Stimulated activated CD8-positive, alpha-beta memory T cell treated with anti-CD3 and anti-CD28 coated beads, Interleukin-7, amount 100 ng/mL, for 24 hours (primary cell): ENCODE measurements at places on chromosomes 6 and 20.

- DNase-seq: no peak
These were observed 40.4 kb downstream of the MDGA1 start for GRCh38 chr6:37657112-37657886.

- no peak for DNase-seq
These were observed 161.0 kb downstream of the AIG1 start for GRCh38 chr6:143221698-143222097.

DNA sequence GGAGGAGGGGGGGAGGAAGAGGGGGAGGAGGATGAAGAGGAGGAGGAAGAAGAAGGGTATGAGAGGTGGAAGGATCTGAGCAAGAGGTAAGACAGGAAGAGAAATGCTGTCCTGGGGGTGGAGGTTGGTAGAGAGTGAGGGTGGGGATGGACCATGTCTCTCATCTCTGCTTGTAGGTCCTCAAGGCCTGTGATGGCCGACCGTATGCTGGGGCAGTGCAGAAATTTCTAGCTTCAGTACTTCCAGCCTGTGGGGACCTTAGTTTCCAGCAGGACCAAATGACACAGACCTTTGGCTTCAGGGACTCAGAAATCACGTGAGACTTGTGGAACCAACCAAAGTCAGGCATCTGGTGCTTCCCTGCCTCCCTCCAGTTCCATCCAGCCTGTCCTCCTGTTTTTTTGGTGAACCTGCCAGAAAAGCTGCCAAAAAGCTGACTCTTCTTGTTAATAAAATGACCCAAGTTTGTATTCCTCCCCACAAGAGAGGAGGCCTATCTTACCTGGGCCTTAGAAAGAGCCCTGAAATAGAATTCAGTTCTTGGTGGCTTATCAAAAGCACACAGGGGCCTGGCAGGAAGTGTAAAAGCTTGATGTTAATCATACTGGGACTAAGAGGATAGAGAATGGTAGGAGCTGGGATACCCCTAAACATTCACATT lies 2.5 kb upstream of the C4A start:
- DNase-seq: no peak

- DNase-seq: no peak
These were observed 42.8 kb downstream of the MAP3K5 start for GRCh38 chr6:136749359-136749997.

GRCh38 chr20:33812152-33812849 lies 1.2 kb downstream of the CHMP4B start:
- peak; percentile 7 for DNase-seq

- DNase-seq: no peak
These were observed 2.5 kb downstream of the ZSCAN26 start for GRCh38 chr6:28269492-28269891.

- no peak for DNase-seq
These were observed 44.1 kb downstream of the DUSP22 start for GRCh38 chr6:336159-337114.

DNA sequence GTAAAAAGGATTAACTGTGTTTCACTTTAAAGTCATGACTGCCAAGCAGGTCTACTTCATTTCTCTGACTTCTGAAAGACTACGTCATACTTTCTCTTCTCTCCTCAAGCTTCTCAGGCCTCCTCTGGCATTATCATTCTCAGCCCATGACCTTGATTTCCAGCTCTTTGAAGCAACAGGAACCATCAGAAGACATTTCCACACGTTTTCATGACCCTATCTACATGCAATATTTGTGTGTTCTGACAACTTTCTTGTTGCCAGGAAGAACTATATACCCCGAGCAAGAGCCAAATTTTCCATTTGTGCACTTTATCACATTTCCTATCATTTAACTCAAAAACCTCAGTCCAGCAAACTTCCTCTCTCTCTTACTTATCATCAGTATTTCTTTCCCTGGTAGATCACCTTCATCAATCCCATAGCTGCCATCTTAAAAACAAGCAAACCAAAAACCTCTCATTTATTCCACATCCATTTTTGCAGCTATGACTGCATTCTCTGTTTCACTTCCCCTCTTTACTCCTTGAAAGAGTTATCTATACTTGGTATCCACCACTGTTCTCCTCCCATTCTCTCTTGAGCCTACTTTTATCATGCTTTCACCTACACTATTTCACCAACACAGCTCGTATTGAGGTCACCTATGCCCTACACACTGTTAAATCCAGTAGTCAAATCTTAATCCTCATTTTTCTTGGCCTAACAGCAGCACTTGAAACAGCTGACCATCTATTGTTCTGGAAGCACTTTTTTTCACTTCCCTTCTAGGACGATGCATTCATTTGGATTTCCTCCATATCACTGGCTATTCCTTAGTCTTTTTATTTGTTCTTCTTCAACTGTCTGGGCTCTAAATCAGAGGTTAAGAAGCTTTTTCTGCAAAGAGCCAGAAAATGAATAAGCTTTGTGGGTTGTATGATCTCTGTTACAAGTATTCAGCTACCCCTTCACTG lies 47.1 kb downstream of the STX7 start:
- DNase-seq: no peak

GRCh38 chr6:45714006-45714730 lies 301.5 kb downstream of the CLIC5 start:
- no peak for DNase-seq

- no peak for DNase-seq
These were observed 158.1 kb upstream of the GMDS start for GRCh38 chr6:2403546-2403945.

GRCh38 chr20:25310268-25310920 lies 62.5 kb downstream of the PYGB start:
- DNase-seq: no peak

DNA sequence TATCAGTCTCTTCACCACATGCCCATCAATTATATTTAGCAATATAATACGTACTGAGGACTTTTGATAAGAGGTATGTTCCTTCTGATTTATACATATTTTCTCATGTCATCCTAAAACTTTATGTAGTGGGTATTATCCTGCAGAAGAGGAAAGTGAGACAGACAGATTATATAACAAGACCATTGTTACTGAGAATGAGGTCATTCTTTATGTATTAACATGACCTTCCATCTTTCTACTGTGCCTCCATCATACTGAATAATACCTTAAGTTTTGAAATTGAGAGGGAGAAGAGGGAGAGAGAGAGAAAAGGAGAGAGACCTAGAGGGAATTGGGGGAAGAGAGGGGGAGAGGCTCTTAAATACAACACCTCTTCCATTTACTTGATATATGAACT lies 90.9 kb upstream of the CARMIL1 start:
- no peak for DNase-seq

DNA sequence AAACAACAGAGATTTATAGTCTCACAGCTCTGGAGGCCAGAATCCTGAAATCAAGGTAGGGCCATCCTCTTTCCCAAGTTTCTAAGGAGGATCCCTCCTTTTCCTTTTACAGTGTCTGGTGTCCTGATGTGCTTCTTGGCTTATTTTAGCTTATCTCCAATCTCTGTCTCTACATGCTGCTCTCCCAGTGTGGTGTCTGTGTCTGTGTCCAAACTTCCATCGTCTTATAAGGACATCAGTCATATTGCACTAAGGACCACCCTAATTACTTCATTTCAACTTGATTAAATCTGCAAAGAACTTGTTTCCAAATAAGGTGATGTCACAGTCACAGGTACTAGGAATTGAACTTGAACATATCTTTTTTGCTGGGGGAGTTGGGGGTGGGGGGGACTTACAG lies 529.6 kb downstream of the DHX35 start:
- no peak for DNase-seq

DNA sequence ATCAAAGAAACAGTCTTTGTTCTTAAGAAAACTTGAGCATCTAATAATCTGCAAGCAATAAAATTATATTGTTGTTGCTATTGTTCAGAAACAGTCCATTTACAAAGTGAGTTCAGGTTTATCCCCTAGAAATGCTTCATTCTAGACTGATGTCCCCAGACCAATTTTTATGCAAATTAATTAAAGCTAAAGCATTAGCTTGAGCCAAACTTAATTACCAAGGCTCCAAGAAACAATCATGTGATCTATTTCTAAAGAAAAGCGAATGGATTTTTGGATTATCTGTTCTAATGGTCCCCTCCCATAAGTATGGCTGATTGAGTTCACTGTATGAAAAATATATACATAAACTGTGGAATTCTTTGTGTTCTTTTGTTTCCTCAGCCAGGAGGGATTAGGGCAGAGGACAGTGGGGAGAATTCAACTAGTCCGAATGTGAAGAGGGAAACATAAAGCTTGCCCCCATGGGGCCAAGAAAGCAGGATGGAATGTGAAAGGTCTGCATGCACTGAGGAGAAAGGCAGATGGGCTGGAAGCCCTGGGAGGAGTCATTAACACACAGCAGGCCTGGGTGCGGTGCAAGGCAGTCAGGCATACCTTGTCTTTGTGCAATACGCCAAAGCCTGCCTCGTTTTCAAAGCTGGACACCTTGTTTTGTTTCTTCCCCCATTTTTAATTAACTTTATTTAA lies 597.1 kb downstream of the KIF16B start:
- DNase-seq: no peak

DNA sequence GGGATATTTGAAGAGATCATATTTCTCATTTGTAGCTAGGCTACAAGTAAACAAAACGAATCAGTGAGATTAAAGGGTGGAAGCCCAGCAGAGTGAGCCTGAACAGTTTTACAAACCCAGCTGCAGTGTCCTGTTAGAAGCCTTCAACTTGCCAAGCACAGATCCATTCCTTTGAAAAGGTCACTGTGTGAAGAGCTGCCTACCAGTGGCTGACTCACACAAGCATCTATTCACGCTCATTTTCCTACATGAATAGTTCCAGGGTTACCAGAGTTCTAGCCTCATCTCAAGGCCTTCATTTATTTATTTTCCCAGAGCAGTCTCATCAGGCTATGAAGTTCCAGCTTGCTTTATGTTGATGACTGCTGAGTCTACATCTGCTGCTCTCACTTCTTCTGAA lies 25.7 kb upstream of the MLIP start:
- no peak for DNase-seq

- DNase-seq: no peak
These were observed 15.9 kb upstream of the TMEM30A start for GRCh38 chr6:75300531-75300855.

DNA sequence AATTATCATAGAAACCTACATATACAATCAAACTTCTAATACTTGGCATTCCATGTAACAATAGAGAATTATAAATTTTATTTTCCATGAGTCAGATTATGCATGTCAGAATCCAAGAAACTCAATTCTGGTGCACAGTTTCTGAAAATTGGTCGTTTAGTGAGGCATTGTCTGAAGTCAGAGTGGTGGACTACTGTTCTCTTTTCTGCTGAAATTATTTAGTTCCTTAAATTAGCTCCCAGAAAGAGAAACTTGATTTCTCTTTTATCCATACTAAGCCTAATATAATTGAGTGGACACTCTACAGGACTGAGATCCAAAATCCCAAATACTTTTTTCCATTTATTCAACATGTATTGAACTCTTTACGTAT lies 265.5 kb downstream of the ALDH8A1 start:
- DNase-seq: no peak

- DNase-seq: no peak
These were observed 25.2 kb downstream of the RFPL4B start for GRCh38 chr6:112372226-112372806.

DNA sequence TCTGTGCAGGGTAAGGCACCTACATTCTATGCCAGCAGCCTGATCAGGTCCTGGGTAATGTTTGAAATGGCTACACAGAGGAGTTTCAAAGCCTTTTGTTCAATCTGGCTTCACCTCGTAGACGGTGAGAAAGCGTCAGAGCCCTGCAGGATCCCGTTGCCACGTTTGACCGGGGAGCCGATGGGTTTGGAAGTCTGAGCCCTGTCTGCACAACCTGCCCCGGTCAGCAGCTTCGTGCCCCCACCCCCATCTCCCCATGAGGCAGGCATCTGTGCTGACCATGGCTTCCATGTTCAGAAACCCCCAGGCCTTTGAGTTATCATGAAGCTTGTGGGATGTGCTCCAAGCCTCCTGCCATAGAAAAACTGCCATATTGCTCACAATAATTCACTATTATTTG lies 63.9 kb downstream of the PTPN1 start:
- DNase-seq: no peak

- peak; percentile 8 for DNase-seq
These were observed 1.0 kb downstream of the NAPB start for GRCh38 chr20:23419995-23420901.

DNA sequence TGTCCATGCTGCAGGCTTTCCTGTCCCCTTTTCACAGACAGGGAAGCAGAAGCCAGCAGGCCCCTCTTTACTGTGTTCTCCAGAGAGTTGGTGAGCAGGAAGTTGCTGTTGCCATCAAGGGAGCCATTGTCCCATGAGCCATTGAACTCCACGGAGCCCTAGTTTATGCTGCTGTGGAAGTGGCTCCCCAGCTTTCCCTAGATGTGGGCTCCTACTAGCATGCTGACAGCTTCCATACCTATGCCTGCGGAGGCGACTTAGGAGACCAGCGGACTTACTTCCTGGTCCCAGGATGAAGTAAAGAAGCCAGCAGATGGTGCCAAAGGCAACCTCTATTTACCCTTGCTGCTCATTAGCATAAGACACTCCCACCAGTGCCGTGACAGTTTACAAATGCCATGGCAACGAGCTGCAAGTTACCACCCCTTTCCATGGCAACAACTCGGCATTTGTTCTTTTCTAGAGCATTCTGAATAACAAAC lies 30.8 kb upstream of the FKBP1A start:
- no peak for DNase-seq

- DNase-seq: no peak
These were observed 17.3 kb downstream of the TNFAIP3 start for GRCh38 chr6:137884149-137884909.

- no peak for DNase-seq
These were observed at the start of gene OCSTAMP for GRCh38 chr20:46550461-46550860. OCSTAMP (minus strand) TSS chr20:46550654; CDS start chr20:46550560, 94 bp downstream.

- no peak for DNase-seq
These were observed 1370.3 kb upstream of the CITED2 start for GRCh38 chr6:140744659-140745320.

DNA sequence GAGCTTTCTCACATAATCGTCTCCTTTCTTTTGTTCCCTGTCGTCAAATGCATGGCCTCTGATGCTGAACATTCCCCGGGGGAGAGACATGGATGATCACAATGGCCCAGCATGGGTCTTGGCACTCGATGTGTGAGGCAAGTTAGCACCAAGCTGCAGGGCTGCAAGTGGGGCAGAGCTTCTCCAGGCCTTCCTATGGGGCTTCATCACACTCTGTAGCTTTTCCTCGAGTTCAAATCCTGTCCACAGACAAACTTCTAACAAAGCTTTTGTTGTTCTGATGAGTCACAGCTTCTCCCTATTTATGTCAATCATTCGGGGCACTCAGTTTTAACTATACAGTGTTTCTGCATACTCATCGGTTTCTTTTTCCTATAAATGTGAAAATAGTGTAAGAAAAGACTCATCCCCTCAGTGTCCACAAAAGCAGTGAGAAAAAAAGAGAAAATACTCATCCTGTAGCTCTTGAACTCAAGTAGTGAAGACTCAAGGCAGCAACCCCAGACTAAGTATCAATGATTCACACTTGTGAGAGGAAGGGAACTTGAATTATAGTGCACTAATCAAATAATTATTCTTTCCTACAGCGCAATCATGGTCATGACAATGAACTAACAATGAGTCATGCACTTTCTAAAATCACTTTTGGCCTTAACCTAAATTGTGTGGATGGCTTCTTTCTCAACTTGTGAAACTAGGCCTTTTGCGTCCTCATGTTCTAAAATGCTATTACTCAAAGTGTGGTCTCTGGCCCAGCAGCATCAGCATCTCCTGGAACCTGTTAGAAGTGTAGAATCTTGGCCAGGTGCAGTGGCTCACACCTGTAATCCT lies 68.4 kb upstream of the NOX3 start:
- no peak for DNase-seq
